G401 (cell line): ENCODE measurements at places on chromosomes 13 and 19.
A peak's percentile ranks its signal among the peaks of the same experiment; 100 is the strongest.

DNA sequence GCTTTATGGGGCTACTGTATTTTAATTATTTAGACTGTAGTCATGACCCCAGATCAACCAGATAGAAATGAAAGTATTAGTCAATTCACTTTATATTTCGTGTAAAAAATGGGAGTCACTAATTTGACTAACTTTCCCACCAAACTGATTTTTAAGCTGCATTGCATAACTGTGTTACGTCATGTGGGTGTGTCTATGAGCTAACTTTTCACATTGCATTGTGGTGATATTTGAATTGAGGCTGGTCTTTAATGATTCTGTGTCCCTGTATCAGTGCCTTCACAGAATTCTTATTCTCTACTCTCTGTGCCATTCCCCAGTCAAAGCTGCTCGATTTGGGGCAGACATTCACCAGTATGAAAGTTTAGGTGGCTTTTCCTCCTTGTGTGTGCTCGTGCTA is 172.7 kb upstream of the MAB21L1 start:
- DNase-seq, result no peak

DNA sequence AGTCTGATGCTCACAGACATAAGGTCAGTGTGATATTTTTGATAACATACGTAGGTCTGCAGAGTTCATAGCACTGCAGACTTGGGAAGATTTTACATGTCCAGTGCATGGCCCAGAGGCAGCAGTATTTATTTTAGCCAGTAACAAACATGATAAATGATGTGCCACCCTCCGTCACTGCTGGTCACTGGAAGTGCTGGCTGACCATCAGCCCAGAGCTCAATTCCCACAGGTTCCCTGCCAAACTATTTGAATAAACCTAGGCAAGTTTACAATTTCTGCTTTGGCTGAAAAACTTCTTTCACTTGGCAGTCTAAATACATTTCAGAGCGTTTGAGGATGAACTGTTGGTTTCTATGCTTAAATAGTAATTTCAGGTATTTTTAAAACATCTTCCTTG is 135.5 kb upstream of the EDNRB start:
- peak; percentile 22 for DNase-seq

GRCh38 chr19:2487842-2488241 is 11.9 kb downstream of the GADD45B start:
- DNase-seq, result no peak

DNA sequence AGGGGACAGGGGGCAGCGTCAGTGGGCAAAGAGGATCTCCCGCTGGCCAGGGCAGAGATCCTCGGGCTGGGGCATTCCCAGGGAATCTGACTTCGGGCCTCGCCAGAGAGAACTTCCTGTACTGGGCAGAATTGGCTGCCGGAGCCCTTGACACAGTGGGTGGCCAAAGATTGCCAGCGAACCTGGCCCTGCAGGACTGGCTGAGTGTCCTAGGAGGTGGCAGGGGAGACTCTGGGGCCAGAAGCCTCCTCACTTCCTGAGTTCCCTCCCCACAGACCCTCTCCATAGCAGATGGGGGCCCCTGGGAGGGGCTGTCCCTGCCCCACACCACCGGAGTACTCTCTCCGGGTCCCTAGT is 19.3 kb downstream of the DPP9 start:
- peak; percentile 81 for DNase-seq

DNA sequence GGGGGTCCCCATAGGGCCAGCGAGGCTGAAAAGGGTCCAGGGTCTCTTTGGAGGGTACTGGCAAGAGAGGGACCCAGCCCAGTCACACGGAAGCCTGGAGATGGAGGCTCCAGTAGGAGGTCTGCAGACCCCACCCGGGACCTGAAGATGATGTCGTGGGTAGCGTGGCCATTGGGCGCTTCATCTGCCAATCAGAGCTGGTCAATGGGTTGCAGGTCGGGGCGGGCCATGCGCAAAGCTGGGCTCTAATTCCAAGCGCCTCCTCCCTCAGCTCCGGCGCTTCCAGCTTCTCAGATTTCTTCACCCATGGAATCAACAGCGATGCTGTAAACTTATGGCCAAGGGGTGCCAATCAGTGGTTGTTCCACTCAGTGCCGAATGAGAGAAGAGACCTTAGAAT is 10.9 kb downstream of the SIGLEC12 start:
- DNase-seq, result no peak
